ENCODE measurements at places on chromosomes 5 and 9.

DNA sequence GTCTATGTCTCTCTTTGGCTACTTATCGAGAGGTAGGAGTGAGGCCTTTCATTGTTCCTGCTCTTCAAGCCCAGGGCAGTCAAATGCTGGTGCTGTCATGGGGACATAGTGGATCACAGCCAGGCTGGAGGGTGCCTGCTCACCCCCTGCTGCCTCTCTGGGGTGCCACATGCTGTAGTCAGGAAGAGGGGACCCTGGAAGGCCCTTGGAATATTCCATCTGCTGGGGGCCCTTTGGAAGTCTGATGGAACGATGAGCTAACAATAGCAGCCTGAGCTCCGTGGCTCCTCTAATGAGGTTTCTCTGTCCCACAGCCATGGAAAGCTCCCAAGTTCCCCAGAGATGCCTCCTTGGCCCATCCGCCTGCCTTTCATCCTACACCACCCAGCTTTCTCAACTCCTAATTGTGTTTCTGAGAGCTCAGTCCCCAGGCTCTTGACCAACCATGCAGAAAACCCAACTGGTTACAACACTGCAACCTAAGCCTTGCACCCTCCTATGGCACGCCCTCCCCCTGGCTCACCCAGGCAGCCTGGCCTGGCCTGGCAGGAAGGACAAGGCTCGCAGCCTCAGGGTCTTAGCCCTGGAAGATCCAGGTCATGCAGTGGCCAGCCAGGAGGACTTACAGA lies 91.7 kb downstream of the NRG2 start:
- no peak for DNase-seq

- no peak for DNase-seq
Observed at GRCh38 chr5:107806271-107806670, 135.5 kb upstream of the EFNA5 start.

- DNase-seq: no peak
Observed at GRCh38 chr9:127361561-127361960, 35.4 kb upstream of the SLC2A8 start.

DNA sequence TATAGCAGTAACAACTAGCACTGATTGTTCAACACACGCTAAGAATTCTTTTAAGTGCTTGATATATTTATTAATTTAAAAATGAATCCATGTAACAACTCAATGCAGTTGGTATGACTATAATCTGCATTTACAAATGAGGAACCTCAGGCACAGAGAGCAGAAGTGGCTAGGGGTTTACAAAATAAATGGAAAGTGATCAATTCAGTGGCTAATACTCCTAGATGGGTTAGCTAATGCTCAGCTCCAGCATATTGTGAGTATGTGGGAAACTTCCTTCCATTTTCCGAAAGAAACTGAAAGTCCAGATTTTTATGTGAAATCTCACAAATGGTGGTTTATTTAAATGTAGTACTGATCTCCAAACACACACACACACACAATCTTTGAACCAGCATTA lies 128.0 kb downstream of the RFX3 start:
- DNase-seq: no peak

GRCh38 chr5:32458880-32459495 lies 14.4 kb upstream of the ZFR start:
- DNase-seq: no peak

DNA sequence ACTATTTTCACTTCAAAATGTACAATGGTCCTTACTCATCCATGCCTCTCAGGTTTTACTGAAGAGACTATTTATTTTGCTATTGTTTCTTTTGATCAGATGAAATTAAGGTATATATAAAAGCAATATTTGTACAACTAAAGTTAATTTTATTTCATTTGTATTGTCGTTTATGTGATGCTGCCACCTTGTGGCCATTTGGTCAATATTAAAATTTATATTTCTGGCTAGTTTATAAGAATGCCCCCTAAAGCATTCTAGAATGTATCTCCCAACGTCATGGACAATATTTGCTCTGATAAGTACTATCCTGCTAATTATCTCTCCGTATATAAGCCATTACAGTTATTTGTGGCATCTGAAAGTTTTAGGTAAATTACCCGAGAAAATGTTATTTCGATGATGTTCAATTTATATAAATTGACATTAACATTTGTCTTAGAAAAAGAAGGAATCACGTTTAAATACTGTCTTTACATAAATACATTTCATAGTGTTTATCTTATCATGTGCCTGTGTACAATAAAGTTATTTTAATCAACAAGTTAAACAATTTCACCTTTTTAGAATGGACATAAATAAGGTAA lies 680.0 kb downstream of the TAF11L14 start:
- DNase-seq: peak; percentile 3

GRCh38 chr5:151249281-151249680 lies 3.7 kb upstream of the GM2A start:
- no peak for DNase-seq

- DNase-seq: no peak
Observed at GRCh38 chr9:114007991-114008666, 70.0 kb downstream of the AMBP start.

- peak; percentile 59 for DNase-seq
Observed at GRCh38 chr5:169970911-169971765, 9.2 kb downstream of the INSYN2B start.

DNA sequence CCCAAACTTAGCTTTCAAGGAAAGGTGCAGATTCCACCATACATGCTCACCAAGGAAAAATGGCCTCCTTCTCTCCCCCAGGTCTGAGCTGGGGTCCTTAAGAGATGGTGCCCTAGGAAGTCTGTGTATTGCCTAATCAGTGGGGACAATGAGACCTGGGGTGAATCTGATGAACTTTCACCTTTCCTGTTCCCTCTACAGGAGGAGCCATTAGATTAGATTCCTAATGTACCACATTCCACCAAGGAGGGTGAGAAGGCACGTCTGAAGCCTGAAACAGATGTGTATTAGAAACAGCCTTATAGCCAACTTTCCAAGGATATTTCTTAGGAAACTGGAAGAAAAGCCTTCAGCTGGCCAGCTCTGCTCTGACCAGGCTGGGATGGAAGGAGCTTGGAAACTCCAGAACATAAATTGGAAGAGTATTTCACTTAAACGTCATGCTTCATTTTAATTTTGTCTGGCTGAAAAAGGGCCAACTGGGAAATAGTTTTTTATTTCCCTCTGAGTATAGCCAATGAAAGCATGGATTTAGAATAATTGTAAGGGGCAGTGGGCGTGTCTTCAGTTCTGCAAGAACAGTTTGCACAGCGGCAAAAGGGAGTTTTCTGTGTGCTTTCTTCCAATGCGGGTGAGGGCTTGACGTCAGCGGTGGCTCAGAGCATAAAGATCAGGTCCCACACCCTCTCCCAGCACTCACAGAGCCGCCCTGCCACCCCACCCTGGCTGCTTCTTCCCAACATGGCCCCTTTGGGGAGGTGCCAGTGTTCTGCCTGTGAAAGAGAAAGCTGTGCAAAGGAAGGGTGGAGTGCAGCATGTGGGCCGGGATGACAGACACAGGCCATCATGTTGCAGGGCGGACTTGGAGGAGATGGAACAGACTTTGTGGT lies 210.9 kb downstream of the ESM1 start:
- DNase-seq: peak; percentile 81

DNA sequence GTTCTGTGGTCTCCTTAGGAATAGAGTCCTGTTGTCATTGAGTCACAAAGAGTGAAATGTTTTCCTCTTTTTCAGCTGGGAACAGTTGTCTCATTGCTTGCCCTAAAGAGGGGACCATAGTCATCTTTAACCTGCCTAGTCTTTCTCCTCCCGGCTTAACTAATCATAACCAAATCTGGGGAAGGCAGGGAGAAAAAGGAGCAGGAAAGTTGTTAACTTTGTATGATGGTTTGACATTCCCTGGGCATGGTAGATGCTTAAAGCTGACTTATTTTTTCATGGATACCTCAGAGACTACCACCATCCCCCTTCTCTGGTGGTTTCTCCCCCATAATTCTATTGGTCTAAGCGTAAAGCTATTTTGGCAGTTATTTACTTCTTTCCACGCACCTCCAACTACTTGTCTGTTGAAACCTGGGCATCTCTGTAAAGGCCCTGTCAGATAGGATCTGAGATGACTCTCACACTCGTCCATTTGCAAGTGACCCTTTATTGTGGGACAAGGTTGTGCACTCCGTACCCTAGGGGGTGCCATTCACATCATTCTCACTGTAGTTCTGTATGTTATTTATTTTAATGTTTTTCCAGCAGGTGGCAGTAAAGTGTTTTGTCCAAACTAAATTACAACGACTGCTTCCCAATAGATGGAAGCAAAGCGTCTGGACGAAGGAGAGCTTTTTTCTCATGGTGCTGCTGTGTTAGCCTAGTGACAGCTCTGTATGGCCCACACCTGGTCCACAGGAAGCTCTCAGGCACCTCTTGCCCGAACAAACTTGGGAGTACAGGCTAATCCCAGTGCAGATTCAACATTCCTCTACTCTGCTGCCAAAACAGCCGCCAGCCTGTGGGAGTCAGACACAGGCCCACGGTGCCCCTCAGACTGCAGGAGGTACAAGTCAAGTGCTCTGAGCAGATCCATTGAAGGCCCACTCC lies 3.0 kb upstream of the FAM13B start:
- peak; percentile 78 for DNase-seq

- no peak for DNase-seq
Observed at GRCh38 chr5:178244576-178244975, 12.0 kb upstream of the PHYKPL start.

GRCh38 chr9:123544007-123544827 lies 188.2 kb downstream of the CRB2 start:
- DNase-seq: no peak

- no peak for DNase-seq
Observed at GRCh38 chr5:135120951-135121350, 86.9 kb upstream of the PITX1 start.

DNA sequence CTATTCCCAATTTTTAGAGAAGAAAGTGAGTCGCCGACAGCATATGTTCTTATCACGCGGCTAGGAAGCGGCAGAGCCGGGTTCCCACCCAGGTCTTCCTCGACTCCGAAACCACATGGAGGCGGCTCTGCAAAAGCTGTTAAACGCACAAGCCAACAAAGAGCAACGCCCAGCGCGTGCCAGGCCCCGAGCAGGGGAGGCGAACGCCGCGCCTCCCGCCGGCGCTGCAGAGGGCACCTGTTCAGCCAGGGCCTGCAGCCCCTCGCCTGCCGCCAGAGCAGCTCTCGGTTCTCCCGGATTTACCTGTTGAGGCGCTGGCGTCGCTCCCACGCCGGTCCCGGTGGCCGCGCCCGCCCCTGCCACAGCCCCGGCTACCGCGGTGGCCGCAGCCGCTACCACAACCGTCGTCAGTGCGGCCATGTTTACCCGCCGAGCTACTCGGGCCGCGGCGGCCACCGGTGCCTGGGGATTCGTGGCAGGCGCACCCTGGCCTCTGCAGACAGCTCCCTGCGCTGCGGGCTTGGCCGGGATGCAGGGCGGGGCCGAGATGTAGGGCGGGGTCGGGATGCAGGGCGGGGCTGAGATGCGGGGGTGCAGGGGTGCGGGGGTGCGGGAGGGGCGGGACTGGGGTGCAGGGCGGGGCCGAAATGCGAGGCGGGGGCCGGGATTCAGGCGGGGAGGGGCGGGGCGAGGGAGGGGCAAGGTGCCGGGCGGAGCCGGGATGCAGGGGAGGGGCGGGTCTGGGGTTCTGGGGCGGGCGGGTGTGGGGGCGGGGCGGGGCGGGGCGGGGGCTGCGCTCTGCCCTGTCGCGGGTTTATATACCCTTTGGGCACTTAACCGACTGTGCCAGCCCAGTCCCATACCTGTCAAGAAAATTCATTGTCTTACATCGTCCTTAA lies at the start of gene CCDC112:
CCDC112 (minus strand) TSS at position 531 of the 899 bp plus-strand sequence; CDS start at position 420, 111 bp downstream.
- DNase-seq: peak; percentile 35

DNA sequence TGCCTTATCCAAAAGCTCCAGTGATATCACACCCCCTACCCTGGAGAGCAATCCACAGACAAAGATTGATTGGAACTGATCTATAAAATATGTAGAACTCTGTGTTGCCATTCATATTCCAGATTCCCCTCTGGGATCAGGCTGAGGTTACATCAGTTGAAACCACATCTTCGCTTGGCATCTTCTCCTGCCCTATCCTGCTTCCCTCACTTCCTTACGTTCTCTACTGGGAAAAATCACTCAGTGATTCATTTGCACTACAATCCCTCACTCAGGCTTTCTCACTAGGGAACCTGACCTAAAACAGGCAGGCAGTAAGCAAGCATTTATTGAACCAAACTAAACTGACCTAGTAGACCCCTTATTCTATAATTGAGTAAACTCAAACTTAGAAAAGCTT lies 111.7 kb downstream of the ESM1 start:
- peak; percentile 71 for DNase-seq

DNA sequence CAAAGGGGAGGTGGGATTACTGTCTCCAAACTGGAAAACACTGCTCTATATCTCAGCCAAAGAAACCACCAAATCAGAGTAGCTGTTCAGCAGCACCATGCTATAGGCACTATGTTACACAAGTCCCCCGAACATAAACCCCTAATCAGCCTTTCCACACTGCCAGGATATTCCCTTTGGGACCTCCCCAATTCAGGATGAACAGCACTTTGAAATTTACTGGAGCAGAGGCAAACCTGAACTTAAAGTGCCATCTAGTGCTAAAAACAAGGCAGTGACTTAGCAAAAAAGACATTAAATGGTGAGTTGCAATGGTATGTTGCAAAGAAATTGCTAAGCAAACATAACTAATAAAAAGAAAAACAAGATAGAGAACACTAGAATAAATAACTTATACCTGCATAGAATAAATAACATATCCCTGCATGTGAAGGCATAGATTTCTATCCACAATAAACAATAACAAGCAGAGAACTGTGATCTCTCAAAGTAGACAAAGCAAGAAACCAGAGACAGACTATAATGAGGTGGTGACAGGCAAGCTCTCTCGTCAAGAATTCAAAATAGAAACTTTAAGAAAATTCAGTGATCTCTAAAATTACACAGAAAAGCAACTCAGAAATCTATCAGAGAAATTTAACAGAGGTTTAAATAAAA lies 584.4 kb upstream of the ACO1 start:
- peak; percentile 16 for DNase-seq

DNA sequence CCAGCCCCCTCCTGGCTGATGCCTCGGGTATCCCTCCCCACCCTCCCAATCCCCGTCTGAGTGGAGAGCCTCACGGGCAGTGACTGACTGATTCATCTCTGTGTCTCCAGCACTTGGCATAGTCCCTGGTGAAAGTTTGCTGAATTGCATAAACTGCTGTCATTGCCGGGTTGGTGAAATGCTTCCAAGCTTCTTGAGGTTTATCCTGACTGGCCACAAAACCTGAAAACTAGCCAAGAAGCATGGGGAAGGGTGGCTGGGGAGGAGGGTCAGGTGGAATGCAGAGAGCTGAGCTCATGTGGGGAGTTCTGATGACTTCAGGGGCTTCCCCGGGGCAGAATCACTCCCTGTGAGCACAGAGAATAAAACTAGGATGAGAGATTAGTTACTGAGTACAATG lies 56.9 kb upstream of the GGTA1 start:
- peak; percentile 99 for DNase-seq

- peak; percentile 85 for DNase-seq
Observed at GRCh38 chr5:56026863-56027300, 32.1 kb upstream of the IL6ST start.

- no peak for DNase-seq
Observed at GRCh38 chr5:33738097-33738496, 153.7 kb downstream of the ADAMTS12 start.

- no peak for DNase-seq
Observed at GRCh38 chr9:99377790-99378775, 156.0 kb downstream of the SEC61B start.

GRCh38 chr9:79489261-79490000 lies 82.3 kb upstream of the TLE4 start:
- peak; percentile 55 for DNase-seq

GRCh38 chr5:135087950-135088349 lies 53.9 kb upstream of the PITX1 start:
- DNase-seq: no peak
